ENCODE measurements at places on chromosomes 2 and 18.

DNA sequence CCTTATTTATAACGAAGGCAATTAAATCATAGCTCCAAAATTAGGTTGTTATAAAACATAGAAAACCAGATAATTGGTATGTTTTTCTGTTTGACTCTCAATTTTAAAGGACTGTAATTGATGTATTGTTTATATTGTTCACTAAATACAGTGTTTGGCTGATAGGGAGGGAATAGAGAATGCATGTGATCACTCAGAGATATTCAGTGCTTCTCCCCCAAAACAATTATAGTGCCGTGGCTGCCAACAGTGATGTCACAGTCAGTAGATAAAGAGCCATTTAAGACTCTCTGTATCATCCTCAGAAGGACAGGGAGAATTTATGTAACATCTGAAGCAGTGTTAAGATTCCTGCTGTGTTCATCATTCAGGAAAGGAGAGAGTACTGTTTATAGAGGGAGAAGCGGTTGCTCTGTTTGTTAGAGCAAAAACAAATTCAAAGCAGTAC, 69.6 kb downstream of the PHLPP1 start:
- no peak for DNase-seq

DNA sequence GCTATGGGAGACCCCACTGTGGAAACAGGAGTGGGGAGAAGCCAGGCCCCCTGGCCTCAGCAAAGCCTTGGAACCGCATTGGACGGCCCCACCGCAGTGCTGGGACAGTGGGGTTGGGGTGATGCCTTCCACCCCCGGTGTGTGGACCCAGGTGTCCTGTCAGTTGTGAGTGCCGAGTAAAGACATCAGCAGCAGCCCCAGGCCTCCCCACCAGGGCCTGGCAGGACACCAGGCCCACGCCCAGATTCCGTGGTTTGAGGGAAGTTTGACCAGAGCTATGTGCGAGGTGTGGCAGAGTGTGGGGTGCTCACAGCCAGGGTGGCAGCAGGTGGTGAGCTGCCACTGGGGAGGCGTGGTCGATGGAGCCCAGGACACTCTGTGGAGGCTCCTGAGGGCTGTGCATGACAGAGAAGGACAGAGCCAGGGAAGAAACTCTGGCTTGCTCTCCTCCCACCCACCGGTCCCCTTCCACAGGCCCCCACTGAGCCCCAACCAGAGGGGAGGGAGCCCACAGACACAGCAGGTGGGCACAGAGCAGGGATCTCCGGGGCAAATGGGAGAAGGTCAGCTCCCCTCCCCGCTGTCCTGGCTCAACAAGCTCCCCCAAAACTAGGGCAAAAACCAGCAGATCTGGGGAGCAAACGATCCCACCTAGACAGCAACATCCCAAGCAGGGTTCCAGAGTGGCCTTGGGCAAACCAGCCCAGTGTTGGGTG, 69.1 kb downstream of the TWIST2 start:
- DNase-seq, result no peak

- no peak for DNase-seq
These were observed 317.6 kb downstream of the CTNNA2 start for GRCh38 chr2:79830501-79830900.

DNA sequence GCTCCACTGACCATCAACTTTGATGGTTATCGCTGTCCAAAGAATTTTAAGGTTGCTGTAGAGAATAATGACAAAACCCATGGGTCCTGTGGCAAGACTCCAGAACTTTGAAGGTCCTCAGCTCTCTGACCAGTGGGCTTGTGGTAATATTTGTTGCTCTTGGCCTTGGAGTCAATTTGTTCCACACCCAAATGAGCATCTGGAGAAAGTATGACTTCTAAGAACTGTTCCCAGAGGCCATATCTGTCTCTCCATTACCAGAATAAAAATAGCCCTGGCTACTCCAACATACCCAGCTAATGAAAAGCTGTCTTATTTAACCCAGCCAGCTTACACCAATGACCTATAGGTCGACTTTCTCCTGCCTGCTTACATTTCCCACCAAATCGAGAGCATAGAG, 466.4 kb downstream of the MEIS1 start:
- DNase-seq, result no peak

DNA sequence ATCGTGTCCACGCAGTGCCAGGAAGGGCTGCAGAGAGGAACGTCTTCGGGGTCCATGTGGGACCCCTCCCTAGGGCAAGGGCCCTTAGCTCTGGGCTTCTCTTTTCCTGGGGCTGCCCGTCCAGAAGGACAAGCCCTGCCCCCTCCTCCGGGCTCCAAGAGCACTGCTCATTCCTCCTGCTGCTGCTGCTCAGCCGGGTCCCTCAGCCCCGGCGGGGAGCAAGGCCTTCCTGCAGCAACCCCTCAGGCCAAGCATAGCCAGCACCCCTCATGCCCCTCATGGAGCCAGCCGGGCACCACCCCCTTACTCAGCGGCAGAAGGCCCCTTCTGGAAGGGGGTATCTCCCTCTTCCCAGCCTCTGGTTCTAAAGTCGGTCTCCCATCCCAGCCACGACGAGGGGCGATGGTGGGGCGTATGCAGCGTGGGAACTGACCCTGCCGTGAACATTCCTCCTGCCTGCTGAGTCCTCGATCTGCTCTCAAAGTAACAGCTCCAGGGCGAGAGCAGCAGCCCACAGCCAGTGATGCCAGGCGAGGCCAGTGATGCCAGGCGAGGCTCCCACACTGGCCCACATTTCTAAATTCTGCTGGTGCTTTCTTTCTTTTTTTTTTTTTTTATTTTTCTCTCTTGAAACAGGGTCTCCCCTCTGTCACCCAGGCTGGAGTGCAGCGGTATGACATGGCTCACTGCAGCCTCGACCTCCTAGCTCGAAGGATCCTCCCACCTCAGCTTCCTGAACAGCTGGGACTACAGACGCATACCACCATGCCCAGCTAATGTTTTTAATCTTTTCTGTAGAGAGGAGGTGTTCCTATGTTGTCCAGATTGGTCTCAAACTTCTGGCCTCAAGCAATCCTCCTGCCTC, 99.7 kb downstream of the HDAC4 start:
- no peak for DNase-seq

DNA sequence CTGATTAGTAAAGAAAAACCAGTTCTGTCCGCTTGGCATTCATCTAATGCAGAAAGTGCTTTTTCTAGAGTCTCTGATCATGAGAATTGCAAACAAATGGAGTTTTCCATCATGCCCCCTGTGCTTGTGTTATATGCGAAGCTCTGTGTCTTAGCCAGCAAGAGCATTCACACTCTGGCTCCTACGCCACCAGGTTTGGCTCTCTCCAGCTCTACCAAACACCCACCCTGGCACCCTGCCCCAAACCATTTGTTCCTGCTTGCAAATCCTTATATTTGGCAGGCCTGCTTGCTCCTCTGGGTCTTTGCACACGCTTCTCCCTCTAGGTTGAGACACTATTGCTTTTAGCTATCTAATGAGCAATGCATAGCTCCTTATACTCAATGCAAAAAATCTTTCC, 204.1 kb upstream of the CYRIA start:
- DNase-seq, result no peak
